ENCODE measurements at places on chromosomes 7 and 10.

DNA sequence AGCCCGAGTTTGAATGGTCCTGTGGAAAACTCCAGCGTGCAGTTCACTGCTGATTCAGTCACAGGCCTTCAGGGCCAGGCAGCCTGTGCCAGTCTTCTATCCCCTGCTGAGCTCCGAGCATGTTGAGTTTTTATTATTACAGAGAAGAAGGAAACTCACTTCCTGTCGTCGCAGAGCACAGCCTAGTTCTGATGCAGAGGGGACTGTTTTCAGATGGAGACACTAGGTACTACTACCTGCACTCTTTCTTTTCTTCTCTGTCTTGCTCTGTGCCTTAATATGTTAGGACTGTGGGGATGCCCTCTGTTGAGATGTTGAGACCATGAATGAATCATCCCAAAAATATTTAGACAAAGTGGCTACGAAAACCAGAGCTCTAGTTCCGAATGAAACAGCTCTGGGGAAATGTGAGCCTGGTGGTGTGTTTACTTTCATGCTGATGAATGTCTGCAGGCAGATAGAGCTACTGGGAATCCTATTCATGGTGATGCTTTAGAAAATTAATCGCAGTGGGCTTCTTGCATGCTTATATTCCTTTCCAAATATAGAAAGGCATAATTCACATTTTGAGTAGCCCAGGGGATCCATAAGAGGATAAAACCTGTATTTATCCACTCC is 29.6 kb downstream of the CASP7 start:
- no peak for DNase-seq

DNA sequence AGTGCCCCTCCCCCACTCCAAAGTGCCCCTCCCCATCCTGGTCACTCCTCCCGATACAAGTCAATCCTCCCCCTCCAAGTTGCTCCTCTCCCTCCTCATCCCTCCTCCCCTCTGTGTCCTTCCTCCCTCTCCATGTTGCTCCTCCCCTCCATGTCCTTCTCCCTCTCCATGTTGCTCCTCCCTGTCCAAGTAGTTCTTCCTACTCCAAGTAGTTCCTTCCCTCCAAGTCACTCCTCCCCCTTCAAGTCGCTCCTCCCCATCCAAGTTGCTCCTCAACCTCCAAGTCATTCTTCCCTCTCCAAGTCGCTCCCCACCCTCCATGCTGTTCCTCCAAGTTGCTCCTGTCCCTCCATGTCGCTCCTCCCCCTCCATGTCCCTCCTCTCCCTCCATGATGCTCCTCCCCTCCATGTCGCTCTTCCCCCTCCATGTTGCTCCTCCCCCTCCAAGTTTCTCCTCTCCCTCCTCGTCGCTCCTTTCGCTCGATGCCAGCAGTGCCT is 8.6 kb upstream of the WBP1L start:
- DNase-seq: no peak

- no peak for DNase-seq
These were observed 34.8 kb downstream of the MTURN start for GRCh38 chr7:30169579-30169978.

GRCh38 chr10:5617521-5617920 is 48.9 kb downstream of the ASB13 start:
- no peak for DNase-seq

All from D341Med (cell line).